ENCODE measurements at places on chromosomes 4 and X. TPM values are rescaled to one million over a fixed set of nuclear protein-coding genes. Genes with fewer than 3 reads are reported as not detected.

GRCh38 chr4:53059256-53059655 is 197.1 kb downstream of the RASL11B start:
- peaks cover 32% of the 10 kb centered on the region for H3K4me1 ChIP-seq
- no peaks in the 10 kb centered on the region for H3K36me3 ChIP-seq
- no peak for DNase-seq
- H3K4me3 ChIP-seq, result no peak overlapping the region
- H3K27ac ChIP-seq, result no peak overlapping the region
- no peaks in the 10 kb centered on the region for H3K27me3 ChIP-seq

- H3K27ac ChIP-seq, result no peak overlapping the region
- peaks cover 19% of the 10 kb centered on the region for H3K36me3 ChIP-seq
- no peak overlapping the region for H3K4me3 ChIP-seq
- H3K27me3 ChIP-seq, result no peaks in the 10 kb centered on the region
- DNase-seq, result no peak
Observed at GRCh38 chr4:39608451-39608850, 30.2 kb downstream of the SMIM14 start.

DNA sequence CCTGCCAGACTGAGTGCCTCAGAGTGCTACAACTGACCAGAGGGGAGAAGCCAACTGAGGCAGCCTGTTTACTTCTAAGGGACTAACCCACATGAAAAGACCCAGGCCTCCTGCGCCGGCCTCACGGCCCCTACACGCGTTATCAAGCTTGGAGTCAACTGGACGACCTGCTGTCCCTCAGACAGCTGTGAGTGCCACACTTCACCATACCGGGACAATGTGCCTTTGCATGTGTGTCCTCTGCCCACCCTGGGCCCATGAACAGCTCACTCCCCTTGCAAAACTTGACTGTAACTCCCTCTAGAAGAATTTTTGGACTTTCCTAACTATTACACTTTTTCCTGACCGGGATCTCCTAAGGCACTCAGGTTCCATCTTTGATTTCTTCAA is 1.8 kb downstream of the NOP14 start:
- peaks cover 33% of the 10 kb centered on the region for H3K4me1 ChIP-seq
- H3K36me3 ChIP-seq, result peaks cover 10% of the 10 kb centered on the region
- H3K27ac ChIP-seq, result no peak overlapping the region
- no peak for DNase-seq

DNA sequence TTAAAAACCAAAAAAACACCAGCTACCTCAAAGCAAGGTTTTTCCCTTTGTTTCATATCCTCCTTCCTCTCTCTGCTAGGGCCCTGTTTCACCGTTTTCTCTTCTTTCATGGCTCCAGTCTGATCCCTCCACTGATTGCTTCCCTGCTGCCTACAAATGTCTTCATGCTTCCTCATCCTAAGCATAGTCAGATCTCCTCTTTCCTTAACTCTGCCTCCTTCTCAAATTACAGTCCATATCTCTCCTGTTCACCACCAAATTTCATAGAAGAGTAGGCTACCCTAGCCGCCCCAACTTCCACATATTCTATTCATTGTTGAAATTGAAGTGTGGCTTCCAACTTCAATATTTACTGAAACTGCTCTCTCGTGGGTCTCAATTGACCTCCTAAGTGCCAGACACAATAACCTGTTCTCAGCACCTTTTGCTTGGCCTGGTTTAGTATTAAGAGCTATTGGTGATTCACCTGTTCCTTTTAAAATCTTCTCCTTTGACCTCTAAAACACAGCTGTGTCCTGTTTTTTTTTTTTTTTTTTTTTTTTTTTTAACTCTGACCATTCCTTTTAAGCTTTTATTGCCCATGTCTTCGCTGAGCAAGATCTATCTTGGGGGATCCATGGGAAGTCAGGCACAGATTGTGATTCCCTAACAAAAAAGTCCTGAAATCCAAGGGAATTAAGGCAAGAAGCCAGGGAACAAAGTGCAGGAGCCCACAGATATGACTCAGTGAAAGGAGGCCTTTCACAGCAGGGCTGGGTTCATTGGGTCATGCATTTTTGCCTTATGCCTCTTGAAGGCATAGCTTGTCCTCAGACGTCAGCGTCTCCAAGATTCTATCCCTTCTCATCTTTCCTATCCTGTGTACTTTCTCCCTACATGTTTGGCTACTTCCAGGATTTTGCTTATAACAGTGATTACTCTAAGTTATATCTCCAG is 85.4 kb downstream of the RPS3A start:
- no peaks in the 10 kb centered on the region for H3K27me3 ChIP-seq
- peaks cover 3% of the 10 kb centered on the region for H3K36me3 ChIP-seq

C4orf50 gene
- total RNA-seq, result 0.52 TPM

- no peak overlapping the region for H3K4me3 ChIP-seq
- no peaks in the 10 kb centered on the region for H3K27me3 ChIP-seq
- no peaks in the 10 kb centered on the region for H3K4me1 ChIP-seq
- H3K27ac ChIP-seq, result no peak overlapping the region
- no peaks in the 10 kb centered on the region for H3K36me3 ChIP-seq
Observed at GRCh38 chr4:166594326-166594946, 639.9 kb downstream of the SPOCK3 start.

- H3K4me1 ChIP-seq, result peaks cover 15% of the 10 kb centered on the region
- no peaks in the 10 kb centered on the region for H3K27me3 ChIP-seq
- DNase-seq, result no peak
- H3K36me3 ChIP-seq, result peaks cover 4% of the 10 kb centered on the region
Observed at GRCh38 chr4:140014284-140014683, 139.7 kb downstream of the MAML3 start.

GRCh38 chr4:168928875-168929274 is 81.2 kb downstream of the CBR4 start:
- peaks cover 1% of the 10 kb centered on the region for H3K4me1 ChIP-seq
- no peaks in the 10 kb centered on the region for H3K27me3 ChIP-seq
- no peak for DNase-seq
- peaks cover 43% of the 10 kb centered on the region for H3K36me3 ChIP-seq

DNA sequence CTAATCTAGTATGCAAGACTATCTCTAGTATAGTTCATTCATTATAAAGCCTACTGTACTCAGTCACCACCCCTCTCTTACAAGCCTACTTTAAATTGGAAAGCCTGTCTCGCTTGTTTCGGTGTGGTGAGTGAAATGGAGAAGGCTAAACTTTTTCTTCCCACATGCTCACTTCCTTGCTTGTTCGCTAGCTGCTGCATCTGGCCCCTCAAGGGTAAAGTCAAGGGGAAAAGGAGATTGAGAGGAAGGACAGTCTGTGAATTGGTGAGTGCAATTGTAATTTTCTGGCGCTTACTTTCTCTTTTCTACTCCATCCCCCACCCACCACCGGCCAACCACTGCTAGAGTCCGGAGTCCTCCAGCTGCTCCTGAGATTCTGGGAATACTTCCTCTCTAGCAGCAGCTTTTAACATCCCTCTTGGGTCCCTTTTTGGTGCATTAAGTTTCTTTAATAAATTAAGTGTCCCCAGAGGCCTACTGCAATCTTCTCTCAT is 12.1 kb upstream of the ARAP2 start:
- peaks cover 7% of the 10 kb centered on the region for H3K4me1 ChIP-seq
- no peak overlapping the region for H3K27ac ChIP-seq
- H3K36me3 ChIP-seq, result no peaks in the 10 kb centered on the region
- DNase-seq, result no peak
- no peak overlapping the region for H3K4me3 ChIP-seq

AKAP4 gene
- total RNA-seq, result not detected

DNA sequence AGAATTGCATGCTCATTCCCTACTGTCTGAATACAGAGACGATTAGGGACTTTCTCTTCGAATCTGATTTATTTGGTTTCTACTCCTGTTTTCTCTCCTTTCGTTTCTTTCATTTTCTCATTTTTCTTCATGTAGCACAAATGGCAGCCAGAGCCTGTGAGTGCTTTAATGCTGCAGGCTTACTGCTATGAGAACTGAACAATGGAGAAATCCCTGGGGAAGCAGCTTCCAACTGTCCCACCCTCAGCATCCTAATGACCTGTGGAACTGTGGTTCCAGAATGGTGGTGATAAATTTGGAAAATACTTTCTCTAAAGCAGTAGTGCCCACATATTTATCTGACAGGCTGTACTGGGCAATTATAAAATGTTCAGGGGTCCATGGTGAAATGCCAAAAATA is 930.4 kb downstream of the DMD start:
- no peaks in the 10 kb centered on the region for H3K36me3 ChIP-seq
- no peak for DNase-seq
- no peaks in the 10 kb centered on the region for H3K27me3 ChIP-seq
- H3K27ac ChIP-seq, result no peak overlapping the region
- no peaks in the 10 kb centered on the region for H3K4me1 ChIP-seq

TMEM192 gene
- total RNA-seq, result 12.1 TPM

BTK gene
- total RNA-seq, result 0.34 TPM

NWD2 gene
- total RNA-seq, result 1.5 TPM

DNA sequence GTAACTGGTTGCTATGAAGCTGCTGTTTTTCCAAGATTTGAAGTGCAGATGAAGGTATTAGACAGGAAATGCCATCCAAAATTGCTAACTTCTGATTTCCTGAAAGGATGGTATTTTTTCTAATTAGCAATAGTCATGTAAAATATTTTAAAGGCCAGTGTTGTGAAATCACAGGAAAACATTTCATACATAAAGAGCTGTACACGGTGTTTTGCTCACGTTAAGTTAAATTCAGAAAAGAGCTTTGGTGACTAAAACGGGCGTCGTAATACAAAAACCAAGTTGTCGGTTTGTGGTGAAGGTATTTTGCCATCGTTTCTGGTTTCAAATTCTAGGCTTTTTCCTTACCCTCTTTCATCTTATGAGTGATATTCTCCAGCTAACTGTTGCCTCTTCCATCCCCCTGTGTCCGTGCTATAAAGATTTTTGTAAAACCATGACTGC is 39.8 kb downstream of the AFF1 start:
- peaks cover 3% of the 10 kb centered on the region for H3K36me3 ChIP-seq
- no peak overlapping the region for H3K4me3 ChIP-seq
- DNase-seq, result no peak
- no peak overlapping the region for H3K27ac ChIP-seq
- peaks cover 38% of the 10 kb centered on the region for H3K4me1 ChIP-seq

GLRA3 gene
- total RNA-seq, result 0.60 TPM

GRCh38 chr4:180717451-180718033 is 1525.7 kb upstream of the TENM3 start:
- H3K4me1 ChIP-seq, result no peaks in the 10 kb centered on the region
- no peak overlapping the region for H3K4me3 ChIP-seq
- no peaks in the 10 kb centered on the region for H3K36me3 ChIP-seq
- no peak for DNase-seq
- H3K27me3 ChIP-seq, result no peaks in the 10 kb centered on the region
- H3K27ac ChIP-seq, result no peak overlapping the region

ADRA2C gene
- total RNA-seq, result 7.9 TPM

DNA sequence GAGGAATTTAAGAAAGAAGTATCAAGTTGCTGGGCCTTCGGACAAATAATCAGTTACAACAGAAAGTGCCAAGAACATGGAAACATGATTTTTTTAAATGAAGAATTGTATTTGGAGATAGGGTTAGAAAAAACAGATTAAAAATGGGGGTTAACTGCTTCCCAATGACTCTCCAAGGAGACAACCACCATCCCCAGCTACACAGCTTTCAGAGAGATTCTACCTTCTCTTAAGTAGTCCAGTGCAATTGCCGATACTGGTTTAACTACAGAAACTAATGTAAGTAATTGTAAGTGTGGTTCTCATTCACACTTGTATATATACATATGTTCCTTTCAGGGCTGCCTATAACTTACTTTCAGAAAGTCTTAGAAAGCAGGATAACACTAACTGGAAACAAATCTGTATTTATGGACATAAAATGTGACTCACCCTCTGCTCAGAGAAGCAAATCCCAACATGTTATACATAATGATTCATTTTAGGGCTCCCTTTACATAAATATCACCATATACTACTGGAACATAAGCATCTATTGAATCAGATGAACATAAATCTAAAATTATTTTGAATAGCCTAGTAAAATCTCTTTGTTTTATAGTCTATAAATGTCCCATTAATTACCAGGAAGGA is 248.9 kb upstream of the UGT8 start:
- no peak overlapping the region for H3K4me3 ChIP-seq
- no peaks in the 10 kb centered on the region for H3K27me3 ChIP-seq
- no peaks in the 10 kb centered on the region for H3K36me3 ChIP-seq
- no peaks in the 10 kb centered on the region for H3K4me1 ChIP-seq
- DNase-seq, result no peak

SLC6A14 gene
- 1.1 TPM for total RNA-seq

DNA sequence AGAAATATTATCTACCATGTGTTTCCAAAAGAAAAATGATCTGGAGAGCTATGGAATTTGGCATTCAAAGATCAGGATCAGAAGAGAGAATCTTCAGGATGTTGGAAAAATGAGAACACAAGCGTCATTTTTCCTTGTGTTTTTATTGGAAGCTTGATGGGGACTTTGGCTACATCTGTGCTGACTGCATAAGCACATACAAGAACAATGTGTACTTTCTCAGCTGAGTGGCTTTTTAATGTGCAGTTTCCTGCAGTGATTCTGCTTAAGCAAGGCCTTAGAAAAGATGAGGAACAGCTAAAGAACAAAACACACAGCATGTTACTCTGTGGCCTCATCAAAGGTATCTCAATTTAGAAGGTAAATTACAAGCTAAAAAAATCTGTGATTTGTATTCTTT is 1039.9 kb downstream of the GLUD2 start:
- H3K27me3 ChIP-seq, result no peaks in the 10 kb centered on the region
- no peak overlapping the region for H3K4me3 ChIP-seq
- no peak overlapping the region for H3K27ac ChIP-seq

DNA sequence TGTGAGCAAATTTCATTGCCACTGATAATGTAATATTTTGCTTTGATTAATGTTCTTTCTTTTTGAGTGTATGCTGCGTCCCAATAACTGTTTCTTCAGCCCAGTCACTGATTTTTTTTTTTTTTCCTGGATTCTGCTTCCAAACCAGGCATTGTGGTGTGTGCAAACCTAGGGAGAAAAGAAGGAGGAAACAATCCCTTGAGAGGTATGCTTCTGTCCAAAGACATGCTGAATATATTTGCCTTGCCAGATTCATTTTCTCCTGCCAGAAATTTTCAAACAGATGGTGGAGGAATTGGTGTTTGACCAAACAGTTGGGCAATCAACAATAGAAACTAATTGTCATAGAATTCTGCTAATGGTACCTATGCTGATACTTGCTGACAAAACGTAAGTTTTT is 753.6 kb downstream of the RPA4 start:
- H3K4me3 ChIP-seq, result no peak overlapping the region
- peaks cover 27% of the 10 kb centered on the region for H3K4me1 ChIP-seq
- no peak for DNase-seq

ZMAT1 gene
- total RNA-seq, result 4.7 TPM

All from type B pancreatic cell (in vitro differentiated cells).